T1000 (cell line): ENCODE measurements at places on chromosomes 2 and 18.

GRCh38 chr2:160007111-160007510 is 55.3 kb downstream of the PLA2R1 start:
- DNase-seq: no peak

GRCh38 chr2:128732976-128733431 is 414.3 kb upstream of the HS6ST1 start:
- no peak for DNase-seq

DNA sequence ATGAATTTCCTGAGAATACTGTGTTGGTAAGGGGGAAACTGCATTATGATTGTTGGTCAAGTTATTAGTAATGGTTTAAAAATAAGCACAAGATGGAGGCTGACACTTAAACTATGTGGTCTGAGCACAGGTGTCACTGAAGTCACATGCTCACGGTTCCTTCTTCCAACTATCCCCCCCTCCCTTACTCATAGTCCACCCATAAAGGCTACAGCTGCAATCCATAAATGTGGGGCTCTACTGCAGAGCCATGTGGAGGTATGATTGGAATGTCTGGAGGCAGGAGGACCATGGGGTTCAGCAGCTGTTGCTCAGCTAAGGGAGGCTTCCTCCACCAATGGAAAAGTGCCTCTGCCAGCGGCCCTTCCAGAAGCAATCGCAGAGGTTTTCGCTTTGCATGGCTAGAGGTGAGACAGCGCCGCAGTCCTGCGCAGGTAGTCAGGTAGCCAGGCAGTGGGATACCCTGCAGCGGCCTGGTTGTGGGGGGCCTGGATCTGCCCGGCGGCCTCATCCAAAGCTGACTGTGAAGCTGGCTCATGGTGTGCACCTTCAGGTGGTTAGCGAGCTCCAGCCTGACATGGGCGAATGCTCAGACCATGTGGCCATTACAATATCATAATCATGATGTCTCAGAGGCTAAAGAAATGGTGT is 249.6 kb downstream of the DCDC2C start:
- no peak for DNase-seq

DNA sequence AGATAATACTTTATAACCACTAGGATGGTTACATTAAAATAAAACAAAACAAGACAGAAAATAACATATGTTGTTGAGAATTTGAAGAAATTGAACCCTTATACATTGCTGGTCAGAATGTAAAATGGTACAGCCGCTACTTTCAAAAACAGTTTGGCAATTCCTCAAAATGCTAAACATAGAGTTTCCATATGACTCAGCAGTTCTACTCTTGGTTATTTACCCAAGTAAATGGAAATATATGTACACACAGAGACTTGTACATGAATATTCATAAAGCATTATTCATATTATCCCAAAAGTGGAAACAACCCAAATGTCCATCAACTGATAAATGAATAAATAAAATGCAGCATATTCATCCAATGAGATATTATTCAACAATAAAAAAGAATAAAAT is 92.5 kb upstream of the LRATD1 start:
- DNase-seq: no peak

DNA sequence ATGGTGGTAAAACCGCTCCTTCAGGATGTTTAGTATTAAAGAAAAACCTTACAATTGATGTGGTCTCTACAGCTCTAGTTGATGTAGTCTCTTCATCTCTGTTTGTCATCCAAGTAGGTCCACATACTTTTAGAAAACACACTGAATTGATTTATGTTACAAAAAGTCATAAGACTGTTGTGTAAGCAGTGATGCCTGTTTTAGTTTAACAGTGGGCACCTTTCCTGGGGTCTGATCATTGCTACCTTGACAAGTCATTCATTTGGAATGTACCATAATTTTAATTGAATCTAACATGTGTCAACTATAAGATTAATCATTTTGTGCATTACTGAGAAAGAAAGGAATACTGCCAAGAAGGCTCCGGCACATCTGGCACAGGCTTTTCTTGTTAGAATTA is 34.3 kb downstream of the GIGYF2 start:
- DNase-seq: no peak

- no peak for DNase-seq
Observed at GRCh38 chr2:217436386-217436785, 566.4 kb downstream of the TNS1 start.

GRCh38 chr18:27057519-27058234 is 127.4 kb downstream of the CHST9 start:
- DNase-seq: no peak

DNA sequence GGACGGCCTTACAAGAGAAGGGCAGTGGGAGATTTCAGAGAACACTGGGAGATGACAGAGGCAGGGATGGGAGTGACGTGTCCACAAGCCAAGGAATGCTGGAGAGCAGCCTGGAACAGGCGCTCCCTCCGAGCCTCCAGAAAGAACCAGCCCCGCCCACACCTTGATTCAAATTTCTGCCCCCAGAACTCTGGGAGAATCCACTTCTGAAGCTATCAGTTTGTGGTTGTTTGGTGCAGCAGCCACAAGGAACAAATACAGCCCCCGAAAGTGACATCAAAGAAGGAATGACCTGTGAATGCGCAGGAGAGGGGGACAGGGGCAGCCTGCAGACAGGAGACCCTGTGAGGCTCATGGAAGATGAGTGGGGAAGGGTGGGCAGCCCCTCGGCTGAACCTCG is 67.3 kb downstream of the TWIST2 start:
- no peak for DNase-seq

- no peak for DNase-seq
Observed at GRCh38 chr2:187617905-187618304, 63.7 kb upstream of the TFPI start.

DNA sequence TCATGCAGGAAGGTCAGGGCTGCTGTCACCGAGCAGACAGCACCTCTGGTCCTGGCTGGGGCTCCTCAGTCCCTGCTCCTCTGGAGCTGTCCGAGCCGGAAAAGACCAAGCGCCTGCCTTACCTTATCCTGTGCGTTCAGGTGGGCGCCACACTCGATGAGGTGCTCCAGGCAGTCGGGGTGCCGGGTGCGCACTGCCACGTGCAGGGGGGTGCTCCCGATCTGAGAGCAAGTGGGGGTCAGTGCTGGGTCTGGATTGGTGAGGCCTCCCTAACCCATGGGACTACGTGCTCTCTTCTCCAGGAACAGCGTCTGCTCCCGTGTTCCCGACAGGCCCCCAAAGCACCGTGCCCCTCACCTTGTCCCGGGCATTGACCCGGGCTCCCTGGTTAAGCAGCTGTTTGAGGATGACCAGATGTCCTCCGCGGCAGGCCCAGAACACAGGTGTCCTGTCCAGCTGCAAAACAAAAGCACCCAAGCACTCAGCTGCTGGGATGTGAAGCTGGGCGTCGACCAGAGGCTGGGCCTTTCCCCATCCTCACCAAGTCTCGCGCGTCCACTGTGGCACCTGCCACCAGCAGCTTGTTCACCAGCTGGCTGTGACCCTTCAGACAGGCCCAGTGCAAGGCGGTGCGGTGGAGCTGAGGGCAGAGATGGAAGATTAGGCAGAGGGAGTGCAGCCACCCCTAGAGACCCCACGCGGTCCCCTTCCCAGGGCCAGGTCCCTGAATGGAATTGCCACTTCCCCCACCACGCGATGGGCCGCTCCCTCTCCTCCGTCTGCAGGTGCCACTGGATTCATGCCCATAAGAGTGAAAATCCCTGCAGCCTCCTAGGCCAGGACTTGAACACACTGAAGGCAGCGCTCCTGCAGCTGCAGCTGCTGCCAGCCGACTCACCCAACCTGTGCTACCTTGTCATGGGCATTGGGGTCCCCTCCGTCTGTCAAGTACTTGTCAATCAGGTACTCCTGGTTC is 3.7 kb downstream of the ANKRD23 start:
- no peak for DNase-seq

DNA sequence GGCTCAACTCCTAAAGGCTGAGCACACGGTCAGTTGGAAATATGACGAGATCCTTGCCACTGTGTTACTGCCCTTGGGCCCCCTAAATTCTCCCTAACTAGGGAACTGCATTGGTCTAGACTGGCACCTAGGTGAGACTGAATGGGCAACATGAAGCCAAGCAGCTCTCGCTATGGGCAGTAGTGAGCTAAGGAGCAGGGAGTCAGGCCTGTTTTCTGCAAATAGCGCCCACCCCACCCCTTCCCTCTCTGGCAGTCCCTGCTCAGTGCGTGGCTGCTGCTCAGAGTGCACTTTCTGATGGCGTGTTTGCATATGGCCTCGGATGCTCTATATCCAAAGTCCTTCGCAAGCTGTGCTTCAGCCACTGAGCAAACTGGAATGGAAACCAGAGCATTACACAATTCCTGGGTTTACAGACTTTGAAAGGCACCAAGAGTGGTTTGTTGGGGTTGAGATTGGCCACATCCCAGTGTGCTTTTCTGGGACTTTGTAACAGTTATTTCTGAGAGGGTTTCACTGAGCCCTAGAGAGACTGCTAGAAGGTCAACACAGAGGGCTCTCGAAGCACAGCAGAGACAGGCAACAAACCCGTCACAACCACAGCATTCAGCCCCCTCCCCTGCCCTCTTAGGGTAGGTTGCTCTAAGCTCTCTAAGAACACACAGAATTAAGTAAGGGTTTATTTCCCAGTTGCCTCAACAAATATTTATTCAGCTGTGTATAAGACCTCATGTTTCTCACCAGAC is 419.9 kb downstream of the STK39 start:
- no peak for DNase-seq

GRCh38 chr18:25042641-25043051 is 309.3 kb downstream of the ZNF521 start:
- DNase-seq: no peak

- DNase-seq: no peak
Observed at GRCh38 chr2:231549446-231550239, 19.4 kb upstream of the NMUR1 start.

DNA sequence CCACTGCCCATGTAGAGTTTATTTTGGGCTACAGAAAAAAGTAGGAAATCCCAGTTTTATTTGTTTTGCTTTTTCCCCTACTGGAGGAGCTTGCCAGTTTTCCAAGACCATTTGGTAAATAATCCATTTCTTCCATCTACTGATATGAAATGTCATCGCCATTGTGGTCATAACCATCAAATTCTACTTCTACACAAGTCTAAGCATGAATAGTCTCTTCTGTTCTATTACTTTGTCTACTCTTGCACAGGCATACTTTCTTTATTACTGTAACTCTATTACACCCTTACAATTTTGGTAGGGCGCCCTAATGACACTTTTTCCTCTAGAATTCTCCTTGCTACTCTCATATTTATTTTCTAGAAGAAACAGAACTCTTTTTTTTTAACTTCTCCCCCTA is 120.7 kb downstream of the ATAD2B start:
- DNase-seq: no peak

GRCh38 chr2:127506510-127506909 is 19.8 kb downstream of the IWS1 start:
- no peak for DNase-seq

DNA sequence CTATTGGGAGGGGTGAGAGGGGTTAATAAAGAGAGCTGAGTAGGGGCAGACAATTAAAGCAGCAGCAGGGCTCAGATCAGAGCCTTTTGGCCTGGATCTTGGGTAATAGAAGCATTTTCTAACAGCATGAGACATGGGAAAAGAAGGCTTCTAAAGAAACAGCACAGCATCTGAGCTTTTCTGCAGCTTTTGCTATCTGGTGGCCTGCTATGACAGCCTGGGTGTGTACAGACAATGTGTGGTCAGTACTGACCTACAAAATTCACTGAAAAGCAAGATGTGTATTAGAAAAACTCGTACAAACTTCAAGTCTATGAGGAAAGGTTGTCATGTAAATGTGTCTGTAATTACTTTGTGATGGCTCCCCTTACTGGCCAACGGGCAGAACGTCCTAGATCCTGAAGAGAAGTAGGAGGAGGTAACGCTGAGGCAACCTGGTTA is 95.6 kb downstream of the GALNT3 start:
- no peak for DNase-seq

DNA sequence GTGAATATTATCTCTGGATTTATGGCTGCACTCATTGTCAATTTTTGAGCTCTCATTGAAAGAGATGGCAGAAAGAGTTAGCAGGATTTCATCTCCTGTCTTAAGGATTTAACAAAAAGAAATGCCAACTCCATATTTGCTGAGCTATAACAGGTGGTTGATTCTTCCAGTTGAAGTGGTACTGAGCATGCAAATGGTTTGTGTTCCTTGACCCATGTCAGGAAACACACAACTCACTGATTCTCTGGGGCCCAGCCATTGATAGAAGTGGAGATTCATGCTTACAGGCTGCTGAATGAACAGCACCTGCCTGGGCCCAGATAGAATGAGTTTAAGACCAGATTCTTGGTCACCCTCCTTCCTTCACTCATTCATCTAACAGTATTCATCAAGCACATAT is 128.8 kb downstream of the CERS6 start:
- no peak for DNase-seq
